Spinal cord (tissue), 10 donors: ENCODE measurements at places on chromosomes 1 and 21.

GRCh38 chr1:154493276-154493675, 8.7 kb upstream of the TDRD10 start:
- DNase-seq, result no peak

- DNase-seq, result peak; percentile 43
Measured at GRCh38 chr1:185733818-185734735, at the start of gene HMCN1. TSS of gene HMCN1 (plus strand) at chr1:185734391. CDS start at chr1:185734780, 389 bp downstream.

- no peak for DNase-seq
Measured at GRCh38 chr1:150366416-150367296, 2.7 kb downstream of the RPRD2 start.

DNA sequence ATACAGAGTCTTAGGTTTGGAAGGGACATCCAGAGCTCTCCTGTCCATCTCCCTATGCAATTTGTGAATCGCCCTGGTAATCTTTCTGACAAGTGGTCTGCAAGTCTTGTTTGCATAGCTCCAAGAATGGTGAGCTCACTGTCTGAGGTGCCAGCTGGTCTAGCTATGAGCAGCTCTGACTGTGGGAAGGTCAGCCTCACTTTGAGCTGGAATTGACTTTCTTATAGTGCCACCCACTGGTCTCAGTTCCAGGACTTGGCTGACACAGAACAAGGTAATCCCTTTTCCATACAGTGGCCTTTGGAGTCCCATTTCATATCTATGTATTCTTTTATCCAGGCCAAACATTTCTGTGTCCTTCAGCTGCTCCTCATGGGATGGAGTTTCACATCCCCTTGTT, 95.6 kb upstream of the C8B start:
- DNase-seq, result no peak

DNA sequence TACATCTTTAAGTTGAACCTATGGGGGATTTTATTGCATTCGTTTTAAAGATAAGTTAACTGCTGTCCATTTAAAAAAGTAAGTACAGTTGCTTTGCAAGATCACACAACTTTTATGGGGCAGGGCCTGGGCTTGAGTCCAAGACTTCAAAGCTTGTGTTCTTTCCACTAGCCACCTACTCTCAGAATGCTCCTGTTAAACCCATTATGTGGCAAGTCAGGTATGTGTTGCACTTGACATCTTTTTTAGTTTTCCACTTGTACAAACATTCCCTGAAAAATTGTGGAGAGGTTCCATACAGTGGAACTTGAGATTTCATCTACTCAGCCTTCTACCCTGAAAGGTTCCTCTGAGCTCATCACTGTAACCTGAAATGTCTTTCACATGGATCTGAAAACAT, 235.5 kb upstream of the SGIP1 start:
- DNase-seq, result no peak

DNA sequence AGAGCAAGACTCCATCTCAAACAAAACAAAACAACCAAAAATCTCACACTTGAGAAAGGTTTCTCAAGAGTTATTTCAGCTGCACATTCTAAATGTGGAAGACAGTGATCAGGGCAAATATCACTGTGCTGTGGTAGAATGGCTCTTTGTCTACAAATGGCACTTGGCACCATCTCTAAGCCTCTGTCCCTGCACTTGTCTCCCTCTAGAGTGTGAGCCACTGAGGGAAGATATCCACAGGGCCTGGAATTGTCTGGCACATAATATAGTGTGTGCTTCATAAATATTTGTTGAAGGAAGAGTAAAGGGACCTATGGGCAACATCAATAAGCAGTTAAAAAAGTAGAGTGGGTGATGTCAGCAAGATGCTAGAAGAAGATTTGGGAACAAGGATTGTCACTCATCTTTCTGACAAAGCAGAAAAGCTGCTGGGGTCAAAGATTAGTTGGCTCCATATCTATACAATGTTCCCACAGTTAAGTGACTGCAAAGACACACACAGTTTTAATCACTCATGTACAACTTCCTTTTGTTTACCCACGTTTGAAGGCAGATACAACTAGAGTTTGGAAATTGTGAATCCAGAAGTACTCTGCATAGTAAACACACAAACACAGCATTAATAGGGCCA, 19.1 kb downstream of the CD101 start:
- DNase-seq, result no peak

- no peak for DNase-seq
Measured at GRCh38 chr1:29990304-29990703, 733.1 kb downstream of the MATN1 start.

DNA sequence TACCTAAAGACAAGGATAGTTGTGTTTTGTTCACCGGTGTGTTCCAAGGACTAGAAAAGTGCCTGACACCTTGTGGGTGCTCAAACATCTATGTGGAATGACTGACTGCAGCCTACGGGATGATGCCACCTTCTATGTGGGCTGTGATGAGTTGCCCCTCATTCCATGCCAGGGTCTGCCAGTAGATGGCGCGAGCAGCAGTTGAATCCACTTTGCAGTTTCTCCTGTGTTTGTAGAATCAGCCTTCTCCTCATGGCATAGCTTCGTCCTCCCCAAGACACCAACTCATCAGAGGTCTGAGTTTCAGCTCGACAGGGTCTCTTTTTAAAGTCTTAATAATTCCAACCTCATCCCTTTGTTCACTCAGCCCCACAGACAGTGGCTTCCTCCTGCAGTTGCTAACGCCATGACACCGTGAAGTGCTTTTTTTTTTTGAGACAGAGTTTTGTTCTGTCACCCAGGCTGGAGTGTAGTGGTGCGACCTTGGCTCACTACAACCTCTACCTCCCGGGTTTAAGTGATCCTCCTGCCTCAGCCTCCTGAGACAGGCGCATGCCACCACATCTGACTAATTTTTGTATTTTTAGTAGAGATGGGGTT, 133.7 kb downstream of the CAPN8 start:
- no peak for DNase-seq
